MV-4-11 (cell line): ENCODE measurements at places on chromosomes 5 and 9.

GRCh38 chr9:105887679-105888078 is 193.3 kb downstream of the TMEM38B start:
- peak; percentile 55 for DNase-seq

DNA sequence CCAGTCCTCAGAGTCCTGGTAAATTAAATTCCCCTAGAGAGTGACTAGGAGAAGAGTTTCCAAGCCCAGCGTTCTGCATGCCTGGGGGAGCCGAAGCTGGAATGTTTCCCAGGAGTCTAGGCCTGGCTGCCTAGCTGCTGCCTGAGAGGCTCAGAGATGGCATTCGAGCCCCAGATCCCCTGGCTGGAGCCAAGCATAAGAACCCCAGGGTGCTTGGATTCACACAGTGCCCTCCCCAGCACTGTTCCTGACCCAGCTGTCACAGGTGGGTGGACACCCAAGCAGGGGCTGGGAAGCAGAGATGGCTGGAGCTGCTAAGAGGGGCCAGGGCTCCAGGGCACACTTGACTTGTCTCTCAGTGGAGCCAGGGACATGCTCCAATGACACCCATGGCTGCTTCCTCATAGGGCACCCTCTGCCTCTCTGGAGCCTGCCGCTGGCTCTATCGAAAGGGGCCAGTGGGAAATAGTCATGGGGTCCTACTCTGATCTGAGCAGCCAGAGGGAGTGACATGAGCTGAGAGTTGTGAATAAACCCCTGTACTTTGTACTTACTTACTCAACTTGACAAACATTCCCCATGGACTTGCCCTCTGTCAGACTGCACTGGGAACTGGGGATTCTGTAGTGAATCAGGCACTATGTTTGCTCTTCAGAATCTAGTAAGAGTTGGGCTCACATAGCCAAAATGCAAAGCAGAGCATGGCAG is 62.6 kb upstream of the XPA start:
- DNase-seq = no peak

DNA sequence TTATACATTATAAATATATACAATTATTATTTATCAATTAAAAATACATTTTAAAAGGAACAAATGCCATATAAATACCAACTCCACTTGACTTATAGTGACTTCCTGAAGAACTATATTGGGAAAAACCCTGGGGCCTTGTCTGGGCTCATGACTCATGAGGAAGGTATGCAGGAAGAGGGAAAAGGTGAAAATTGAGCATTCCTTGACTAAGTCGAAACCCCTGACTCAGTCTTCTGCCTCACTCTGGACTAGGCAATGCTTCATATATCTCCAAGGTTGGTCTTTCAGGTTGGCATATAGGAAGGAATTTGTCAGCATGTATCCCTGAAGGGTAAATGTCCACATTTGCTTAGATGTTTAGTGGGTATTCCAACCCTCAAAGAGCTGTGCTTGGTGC is 78.5 kb downstream of the SH3TC2 start:
- no peak for DNase-seq

DNA sequence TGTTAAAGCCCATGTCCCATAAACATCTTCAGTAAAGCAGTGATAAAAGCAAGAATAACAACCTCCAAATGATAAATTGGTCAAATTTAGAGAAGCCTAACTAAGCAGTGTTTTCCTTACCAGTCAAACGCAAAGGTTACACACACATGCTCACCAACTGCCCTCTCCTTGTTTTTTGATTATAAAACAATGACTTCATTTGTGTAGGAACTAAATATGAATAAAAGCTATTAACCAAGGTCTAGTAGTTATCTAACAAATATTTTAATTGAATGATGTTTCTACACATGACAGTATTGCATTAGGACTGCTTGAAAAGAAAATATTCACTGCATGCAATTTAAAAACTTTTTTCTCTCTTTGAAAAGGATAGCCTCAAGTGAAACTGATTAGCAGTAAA is 36.7 kb downstream of the PCA3 start:
- no peak for DNase-seq

DNA sequence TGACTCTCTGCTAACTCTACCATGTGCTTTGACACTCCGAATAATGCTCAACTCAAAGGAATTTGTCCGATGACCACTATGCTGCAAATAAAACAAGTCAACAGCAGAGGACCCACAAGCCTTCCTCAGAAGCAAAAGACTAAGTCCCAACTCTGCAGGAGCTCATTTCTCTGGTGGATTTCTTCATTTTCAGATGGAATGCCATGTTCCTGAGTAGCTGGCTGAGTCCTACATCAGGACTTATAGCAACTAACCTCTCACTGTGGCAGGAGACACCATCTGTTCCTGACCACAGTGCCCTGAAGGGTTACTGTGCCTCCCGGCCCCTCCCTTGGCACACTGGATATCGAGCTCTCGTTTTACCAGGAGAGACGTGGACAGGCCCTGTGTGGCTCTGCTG is 20.8 kb downstream of the LHFPL2 start:
- DNase-seq = no peak

- DNase-seq = peak; percentile 13
Measured at GRCh38 chr5:120463991-120464626, at the start of gene PRR16. Gene PRR16, plus strand, starts transcription at chr5:120464300.

DNA sequence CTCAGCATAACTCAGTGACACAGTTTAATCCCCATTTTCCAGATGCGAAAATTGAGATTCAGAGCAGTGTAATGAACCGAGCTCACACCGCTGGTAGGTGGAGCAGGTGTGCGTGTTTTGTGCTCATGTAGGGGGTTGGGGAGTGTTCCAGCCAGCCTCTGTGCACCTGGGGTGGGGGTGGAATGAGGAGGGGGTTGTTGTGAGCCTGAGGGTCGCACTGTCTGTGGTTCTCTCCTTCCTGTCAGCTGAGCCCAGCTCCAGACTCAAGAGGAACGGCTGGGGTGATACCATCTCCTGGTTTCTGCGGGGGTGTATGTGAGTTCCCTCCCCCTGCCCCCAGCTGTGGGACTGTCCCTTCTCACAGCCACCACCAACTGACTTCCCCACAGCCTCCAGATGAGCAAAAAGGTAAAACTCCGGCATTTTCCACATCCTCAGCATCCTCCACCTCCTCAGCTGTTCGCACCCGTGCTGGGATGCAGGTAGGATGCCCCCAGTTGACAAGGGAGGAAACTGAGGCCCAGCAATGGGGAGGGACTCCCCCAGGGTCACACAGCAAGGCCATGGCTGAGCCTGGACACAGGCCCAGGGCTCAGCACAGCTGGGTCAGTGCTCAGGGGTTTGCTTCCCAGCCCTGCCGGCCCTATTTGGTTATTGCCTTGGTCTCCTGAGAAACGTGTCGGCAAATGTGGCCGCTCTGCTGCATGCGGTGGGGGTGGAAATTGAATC is 2.1 kb downstream of the SH2D3C start:
- DNase-seq = peak; percentile 84

GRCh38 chr5:122183788-122184170 is 54.4 kb downstream of the ZNF474 start:
- DNase-seq = no peak

GRCh38 chr9:110659891-110660541 is 8.6 kb upstream of the MUSK start:
- no peak for DNase-seq

- DNase-seq = no peak
Measured at GRCh38 chr9:87592554-87593358, 95.1 kb downstream of the DAPK1 start.

GRCh38 chr5:159971514-159971913 is 37.4 kb upstream of the TTC1 start:
- DNase-seq = no peak

DNA sequence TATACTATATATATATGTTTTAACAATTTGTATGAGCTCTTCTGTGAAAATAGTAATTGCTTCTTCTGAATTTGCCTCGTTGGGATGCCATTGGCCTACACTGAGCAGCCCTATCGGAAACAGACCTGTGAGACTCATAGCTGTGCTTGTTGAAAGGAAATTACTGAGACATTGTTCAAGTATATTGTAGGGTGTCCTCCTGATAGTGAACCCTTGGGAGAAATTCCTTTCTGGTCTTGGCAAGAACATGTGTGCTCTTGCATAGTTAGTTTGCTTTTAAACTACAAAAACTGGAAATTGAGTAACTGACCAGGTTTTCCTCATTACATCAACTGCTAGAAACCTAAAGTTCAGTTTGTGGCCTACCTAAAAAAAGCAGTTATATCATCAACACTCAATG is 160.9 kb downstream of the LURAP1L start:
- DNase-seq = no peak

DNA sequence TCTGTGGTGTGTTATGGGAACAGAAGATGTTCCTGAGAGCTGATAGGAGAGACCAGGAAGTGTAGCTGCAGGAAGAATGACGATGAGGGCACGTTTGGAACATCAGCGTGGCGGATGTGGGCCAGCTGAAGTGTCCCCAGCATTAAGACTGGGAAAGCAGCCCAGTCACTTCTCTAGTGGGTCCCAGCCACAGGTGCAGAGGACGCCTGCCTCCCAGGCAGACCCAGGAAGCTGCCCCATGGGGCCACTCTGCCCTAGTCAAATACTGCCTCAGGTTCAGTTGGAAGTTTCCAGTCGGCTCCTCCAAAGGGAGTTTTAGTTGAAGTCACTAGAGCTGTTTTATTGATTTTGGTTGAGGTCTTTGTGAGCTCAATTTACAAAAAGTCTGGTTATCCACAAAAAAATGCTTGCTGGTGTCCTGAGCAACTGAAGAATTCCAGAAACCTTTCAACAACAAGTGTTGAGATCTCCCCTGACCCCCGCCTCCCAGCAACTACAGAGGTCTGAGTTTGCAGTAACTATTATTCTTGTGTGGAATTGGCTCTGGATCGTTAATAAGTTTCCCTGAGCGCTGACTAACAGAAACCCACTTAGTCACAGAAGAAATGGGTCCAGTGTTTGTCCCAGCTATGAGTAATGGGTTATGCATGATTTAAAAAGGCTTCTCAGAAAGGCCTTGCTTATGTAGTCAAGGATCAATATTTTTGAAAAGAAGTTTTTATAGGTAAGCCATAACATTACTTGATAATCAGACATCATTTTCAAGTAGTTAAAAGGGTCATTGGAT is 294.1 kb downstream of the FANCC start:
- DNase-seq = no peak

- no peak for DNase-seq
Measured at GRCh38 chr9:5665059-5665458, 36.2 kb downstream of the RIC1 start.

- DNase-seq = no peak
Measured at GRCh38 chr5:136425921-136426320, 60.6 kb upstream of the TRPC7 start.

DNA sequence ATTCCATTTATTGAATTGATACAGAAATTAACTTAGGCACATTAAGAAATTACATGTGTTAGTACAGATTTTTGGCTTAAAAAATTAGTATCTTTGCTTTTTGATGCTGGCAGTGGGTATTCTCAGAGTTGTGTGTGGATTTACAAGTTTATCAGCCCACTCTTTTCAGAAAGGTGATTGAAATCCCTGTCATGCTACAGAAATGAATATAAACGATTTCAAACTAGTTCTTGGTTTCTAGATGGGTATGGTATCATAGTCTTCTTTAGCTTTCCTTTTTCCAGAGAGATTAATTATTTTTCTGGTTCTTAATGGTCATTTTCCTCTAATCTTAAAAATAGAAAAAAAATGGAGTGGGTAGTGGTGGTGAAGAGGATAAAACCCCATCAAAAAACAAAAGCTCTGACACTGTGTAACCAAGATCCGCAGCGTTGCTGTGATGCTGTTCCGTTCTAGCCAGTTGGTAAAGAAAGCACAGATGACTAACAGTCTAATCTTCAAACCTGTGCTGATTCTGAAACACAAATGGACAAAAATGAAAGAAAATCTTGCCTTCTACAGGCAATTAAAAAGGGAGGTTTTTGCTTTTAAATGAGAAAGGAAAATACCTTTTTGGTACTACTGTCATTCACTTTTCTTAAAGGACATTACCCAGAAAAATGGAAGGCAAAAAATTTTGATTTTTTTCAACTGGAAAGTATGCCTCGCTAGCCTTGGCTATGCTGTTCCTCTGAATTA is 5.2 kb downstream of the LRRTM2 start:
- no peak for DNase-seq

DNA sequence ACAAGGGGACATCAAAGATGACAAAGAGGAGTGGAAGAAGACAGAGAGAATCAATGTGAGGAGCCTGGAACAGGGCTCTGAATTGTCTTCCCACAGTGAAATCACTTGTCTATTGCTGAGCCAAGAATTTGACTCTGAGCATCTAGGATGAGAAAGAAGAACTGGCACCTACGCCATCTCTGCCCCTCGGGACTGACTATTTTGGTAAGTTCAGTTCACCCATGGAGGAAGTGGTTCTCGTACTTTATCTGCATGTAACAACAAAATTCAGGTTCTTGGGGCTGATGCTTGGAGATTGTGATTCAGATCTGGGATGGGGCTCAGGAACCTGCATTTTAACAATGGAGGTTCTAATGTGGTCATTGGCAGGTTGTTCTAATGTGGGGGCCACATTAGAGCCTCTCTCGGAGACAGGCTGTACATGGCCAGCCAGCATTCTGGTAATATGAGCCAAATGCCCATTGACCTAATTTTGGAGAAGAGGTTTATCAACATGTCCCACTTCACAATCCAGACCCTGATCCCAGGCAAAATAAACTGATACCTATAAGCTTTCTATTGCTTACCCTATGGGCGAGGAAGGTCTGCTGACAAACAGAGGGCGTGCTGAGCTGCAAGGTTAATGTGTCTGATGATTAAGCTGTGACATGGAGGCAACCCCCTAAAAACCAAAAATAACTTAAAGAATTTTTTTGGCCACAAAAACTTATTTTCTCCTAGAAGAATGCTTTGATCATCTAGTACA is 2.7 kb upstream of the IL12B start:
- DNase-seq = peak; percentile 60

DNA sequence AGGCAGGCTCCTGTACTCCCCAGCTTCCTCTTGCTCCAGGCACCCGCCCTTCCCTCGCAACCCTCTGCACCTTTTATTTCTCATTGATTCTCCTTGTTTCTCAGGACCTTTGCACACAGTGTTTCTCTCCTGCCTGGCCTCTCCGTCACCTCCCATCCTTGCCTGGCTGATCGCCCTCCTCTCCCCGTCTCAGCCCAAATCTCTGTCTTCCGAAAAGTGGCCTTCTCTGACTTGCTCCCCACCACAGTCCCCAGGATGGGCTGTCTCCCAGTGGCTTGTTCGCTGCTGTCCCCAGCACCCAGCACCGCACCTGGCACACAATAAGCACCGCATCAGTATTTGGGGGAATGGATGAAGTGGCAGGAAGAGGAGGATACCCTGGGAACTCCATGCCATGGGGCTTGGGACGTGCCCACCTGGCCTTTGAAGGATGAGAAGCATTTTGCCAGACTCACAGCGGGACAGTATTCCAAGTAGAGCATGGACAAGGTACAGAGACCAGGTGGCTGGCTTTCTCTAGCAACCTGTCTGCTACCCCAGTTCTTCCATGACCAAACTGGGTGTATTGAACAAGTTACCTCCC is 62.5 kb downstream of the LMX1B start:
- DNase-seq = no peak
